ENCODE measurements at places on chromosomes 4 and X.

DNA sequence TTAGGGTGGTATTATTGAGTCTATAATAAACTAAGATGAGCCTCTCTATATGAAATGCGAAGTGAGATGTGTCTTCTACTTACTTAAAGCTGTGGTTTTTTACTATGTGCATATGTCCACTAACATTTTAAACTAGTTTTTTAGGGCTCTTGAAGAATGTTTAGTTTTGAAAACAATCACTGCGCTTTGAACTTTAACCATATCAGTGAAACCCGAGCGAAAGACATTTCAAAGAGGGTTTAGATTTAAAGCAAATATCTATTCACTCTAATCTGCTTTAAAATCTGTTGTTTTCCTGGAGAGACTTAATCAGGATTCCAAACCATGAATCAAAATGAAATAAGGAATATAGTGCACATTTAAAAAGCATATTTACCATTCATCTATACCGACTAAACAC lies 24.8 kb upstream of the SLC7A11 start:
- DNase-seq, result no peak

DNA sequence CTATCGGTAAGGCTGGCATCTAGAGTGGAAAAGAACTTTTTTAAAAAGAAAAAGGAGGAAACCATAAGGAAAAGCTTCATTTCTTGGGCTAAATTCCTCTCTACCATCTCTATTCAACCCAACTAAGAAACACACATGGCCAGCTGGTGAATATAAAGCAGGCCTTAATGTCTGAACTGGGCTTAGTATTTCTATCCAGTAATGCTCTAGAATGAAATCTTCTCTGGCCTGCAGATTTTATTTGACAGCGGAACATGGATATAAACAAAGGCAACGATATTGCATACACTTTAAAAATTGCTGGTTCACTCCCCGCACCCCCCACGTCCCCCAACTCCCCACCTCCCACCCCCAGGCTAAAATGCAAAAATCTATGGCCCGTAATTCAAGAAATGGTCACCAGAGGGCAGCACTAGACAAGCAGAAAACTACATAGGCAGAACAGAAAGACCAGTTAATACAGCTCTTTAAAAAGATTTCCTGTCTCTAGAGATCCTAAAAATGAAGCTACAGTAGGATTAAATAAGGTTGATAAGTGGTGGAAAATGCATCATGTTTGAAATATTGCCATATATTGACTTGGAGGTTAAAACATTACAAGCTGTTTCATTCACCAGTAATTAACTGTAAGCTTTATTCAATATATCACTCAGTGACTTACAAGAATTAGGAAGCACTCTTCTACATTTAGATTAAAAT lies 155.2 kb upstream of the GALNT7 start:
- no peak for DNase-seq

DNA sequence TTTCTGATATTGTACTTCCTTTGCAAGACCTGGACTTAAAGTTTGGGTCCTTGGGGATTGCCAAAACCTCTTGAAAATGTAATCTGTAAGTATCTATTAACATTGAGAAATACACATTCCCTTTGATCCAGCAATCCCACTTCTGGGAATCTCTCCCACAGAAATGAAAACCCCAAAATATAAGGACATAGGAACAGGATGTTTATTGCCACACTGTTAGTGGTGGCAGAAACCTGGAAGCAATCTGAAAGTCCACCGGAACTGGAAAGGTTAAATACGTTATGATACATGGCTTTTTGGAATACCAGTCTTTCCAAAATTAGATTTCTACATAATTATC lies 71.2 kb upstream of the STX18 start:
- no peak for DNase-seq

GRCh38 chr4:88792268-88792781 lies 94.7 kb upstream of the NAP1L5 start:
- no peak for DNase-seq

DNA sequence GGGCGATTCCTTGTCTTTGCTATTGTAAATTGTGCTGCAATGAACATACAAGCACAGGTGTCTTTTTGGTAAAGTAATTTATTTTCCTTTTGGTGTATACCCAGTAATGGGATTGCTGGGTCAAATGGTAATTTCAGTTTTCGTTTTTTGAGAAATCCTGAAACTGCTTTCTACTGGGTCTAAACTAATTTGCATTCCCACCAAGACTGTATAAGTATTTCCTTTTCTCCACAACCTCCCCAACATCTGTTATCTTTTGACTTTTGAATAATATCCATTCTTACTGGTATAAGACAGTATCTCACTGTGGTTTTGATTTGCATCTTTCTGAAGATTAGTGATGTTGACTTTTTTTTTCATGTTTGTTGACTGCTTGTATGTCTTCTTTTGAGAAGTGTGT lies 2506.0 kb downstream of the PCDH7 start:
- DNase-seq, result no peak

GRCh38 chr4:152304220-152304619 lies 231.7 kb downstream of the FBXW7 start:
- DNase-seq, result no peak

- no peak for DNase-seq
Observed at GRCh38 chr4:86961605-86962295, 26.9 kb downstream of the AFF1 start.

DNA sequence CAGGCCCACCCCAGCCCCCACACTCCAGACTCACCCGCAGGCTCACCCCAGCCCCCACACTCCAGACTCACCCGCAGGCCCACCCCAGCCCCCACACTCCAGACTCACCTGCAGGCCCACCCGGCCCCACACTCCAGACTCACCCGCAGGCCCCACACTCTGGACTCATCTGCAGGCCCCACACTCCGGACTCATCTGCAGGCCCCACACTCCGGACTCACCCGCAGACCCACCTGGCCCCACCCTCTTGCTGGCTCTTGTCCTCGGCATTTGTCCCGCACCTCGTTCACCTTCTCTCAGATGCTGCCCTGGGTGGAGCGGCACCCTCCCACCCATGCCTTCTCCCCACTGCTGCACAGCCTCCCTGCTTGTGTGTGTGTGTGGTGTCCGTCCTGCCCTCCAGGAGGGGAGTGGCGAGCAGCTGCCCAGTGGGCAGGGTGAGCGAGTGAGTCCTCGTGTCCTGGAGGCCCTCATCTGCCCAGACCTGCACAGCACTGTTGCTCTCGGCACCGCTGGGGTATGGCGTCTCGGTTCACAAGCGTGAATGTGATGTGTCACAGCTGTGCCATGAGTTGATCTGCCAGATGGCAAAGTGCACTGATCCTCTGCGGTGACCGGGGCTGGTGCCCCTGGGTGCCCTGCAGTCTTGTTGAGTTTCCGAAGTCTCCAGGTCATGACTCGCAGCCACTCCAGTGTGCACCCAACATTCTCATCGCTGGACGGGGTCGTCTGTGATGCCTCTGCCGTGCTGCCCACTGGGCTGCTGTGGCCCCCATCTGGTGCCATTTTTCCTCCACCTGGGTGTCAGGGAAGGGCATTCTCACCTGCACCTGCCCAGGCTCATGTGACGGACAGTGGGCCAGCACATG lies 27.7 kb downstream of the MAEA start:
- no peak for DNase-seq

DNA sequence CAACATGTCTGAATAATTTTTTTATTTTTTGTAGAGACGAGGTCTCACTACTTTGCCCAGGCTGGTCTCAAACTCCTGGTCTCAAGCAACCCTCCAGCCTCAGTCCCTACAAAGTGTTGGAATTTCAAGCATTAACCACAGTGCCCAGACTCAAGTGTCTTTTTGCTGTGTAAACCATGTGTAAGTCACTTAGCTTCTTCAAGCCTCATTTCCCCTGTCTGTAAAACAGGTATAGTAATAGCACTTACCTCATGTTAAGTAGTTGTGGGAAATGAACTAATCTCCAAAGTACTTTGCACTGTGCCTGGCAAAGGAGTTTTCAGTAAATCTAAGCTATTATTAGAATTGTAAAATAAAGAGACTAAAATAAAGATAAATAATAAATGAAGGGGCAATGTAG lies 35.7 kb downstream of the STBD1 start:
- DNase-seq, result no peak

DNA sequence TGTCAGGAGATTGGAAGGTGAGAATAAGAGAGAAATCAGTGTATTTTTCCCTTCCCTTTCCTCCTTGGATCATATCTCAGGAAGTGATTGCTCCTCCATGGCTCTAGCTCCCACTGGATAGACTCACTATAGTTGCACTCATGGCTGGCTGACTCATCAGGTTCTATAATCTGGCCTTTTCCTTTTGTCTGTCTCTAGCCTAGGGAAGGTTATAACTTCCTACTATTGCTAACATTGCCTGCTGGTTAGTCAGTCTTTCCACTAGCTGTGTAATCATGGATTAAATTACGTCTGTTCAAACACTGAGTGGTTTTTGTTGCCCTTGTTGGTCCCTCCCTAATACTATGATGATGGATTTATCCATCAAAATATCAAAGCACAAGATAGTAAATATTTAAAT lies 195.5 kb upstream of the VEGFC start:
- DNase-seq, result no peak

- no peak for DNase-seq
Observed at GRCh38 chr4:77473509-77473908, 132.1 kb upstream of the CXCL13 start.

- peak; percentile 29 for DNase-seq
Observed at GRCh38 chrX:1249101-1249887, 19.3 kb upstream of the CSF2RA start.

- DNase-seq, result no peak
Observed at GRCh38 chr4:6193399-6193798, 7.0 kb downstream of the JAKMIP1 start.

GRCh38 chrX:150548684-150549083 lies 19.7 kb upstream of the MTM1 start:
- DNase-seq, result no peak

- DNase-seq, result no peak
Observed at GRCh38 chr4:8911316-8912088, 39.9 kb upstream of the HMX1 start.

GRCh38 chrX:44667771-44668170 lies 125.1 kb upstream of the FUNDC1 start:
- DNase-seq, result no peak

DNA sequence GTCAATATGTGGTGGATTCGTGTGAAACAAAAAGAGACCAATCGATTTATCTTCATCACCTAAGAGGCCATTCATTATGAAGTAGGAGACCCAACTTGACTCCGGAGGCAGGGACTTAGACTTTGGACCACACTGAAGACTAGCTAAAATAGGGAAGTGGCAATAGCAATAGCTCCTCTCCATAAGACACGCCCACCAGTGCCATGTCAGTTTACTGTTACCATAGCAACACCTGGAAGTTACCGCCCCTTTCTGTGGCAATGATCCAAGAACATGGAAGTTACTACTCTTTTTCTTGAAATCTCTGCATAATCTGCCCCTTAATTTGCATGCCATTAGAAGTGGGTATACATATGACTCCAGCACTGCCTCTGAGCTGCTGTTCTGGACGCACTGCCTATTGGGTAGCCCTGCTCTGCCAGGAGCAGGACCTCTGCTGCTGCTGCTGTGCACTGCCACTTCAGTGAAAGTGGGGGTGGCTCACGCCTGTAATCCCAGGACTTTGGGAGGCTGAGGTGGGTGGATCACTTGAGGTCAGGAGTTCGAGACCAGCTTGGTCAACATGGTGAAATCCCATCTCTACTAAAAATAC lies 163.2 kb downstream of the PRKX start:
- no peak for DNase-seq

GRCh38 chr4:87838205-87838604 lies 5.4 kb downstream of the MEPE start:
- DNase-seq, result no peak

DNA sequence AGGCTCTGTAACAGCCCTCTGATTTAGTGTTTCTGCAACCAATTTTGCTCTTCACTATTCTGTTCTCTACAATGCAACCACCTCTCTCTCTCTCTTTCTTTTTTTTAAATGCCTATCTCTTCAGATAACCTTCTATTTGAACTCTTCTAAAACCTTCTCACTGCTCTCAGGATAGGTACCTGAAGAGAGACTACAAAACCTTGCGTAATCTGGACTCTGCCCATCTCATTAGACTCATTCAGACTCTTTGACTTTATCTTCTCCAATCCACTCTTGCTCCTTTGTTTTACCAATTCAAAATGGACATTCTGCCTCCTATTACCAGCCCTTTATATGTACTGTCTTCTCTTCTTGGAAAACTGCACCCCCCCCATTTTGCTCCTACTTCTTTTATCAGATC lies 291.6 kb downstream of the CAMK2D start:
- DNase-seq, result no peak

GRCh38 chr4:72843466-72843865 lies 226.1 kb downstream of the COX18 start:
- DNase-seq, result no peak

- DNase-seq, result no peak
Observed at GRCh38 chr4:140252742-140253555, 99.0 kb upstream of the MAML3 start.

DNA sequence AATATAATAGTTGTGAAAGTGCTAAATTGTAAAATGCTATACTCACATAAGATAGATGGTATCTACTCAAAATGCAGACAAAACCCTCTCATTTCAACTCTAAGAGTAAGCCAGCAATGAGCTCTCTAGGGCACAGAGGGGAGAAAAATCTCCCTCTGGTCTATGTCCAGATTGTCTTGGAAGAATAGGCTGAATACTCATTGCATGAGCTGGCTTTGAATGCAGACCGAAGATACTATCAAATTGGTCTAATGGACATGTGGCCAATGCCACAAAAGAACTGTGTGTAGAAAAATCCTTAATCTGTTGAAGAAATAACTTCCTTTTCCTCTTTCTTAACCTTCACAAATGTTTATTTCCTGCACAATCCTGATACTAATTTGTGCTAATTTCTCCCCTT lies 3.5 kb downstream of the ZXDA start:
- no peak for DNase-seq

DNA sequence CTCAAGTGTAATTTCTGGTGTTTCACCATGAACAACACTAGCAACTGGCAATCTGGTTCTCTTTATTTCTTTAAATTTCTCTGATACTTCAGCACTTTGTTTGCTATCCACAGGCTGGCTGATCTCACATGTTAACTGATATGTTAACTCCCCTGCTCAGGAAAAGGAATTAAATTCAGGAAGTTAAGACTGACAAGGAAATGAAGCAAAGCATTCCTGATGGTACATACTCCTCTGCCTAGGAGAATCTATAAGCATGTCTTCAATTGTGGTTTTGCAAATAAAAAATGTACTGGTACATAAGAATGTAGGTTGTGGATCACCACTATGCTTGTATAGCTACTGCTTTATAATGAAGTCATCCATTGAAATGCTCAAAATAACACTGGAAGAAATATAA lies 1119.2 kb upstream of the INTU start:
- no peak for DNase-seq

DNA sequence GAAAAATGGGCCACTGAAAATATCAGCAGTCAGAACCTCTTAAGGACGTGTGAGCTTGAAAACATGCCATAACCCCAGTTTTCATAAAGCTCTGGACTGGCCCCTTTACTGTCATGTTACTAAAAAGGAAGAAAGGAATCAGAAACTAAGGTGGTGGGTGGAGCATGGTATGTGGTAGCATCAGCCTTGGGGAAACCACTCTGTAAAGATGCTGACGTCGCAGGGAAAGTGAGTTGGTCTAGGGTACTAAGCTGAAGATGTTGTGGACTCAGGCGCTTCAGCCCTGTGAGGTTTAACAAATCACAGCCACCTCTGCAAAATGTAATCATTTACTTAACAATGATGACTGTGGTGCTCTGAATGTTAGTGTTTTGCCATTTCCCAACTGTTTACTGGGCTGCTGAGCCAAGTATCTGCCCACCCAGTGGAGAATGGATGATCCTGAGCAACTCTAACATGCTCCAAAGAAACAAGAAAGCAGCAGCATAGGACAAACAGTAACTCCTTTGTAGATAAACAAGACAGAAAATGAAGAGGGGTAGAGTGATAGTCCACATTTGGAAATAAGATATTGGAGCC lies 33.4 kb downstream of the C4orf54 start:
- no peak for DNase-seq

Measured in right renal cortex interstitium (tissue), 3 donors.